NCI-H524 (cell line): ENCODE measurements at places on chromosomes 4 and X.

DNA sequence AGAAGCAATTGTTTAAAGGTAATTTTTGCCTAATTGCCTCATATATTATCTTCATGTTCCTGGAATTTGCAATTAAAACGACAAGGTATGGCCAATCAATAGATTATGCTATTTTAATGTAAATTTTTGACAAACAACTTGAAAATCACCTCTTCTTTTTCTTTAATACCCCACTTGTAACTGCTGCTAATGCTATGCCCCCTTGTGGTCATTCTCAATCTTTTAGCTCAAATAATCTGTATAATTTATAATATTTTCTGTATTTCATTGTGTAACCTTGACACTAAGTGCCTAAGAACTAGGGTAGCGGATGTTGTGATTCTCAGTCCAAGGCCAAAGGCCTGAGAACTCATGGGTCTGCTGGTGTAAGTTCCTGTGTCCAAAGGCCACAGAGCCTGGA lies 831.7 kb upstream of the POU3F4 start:
- no peak for DNase-seq

GRCh38 chr4:80017125-80017854 lies 55.7 kb downstream of the ANTXR2 start:
- no peak for DNase-seq

GRCh38 chr4:38357546-38357945 lies 306.5 kb upstream of the KLF3 start:
- DNase-seq: no peak

- DNase-seq: no peak
These were observed 243.8 kb downstream of the PPP3CA start for GRCh38 chr4:101103381-101104142.

DNA sequence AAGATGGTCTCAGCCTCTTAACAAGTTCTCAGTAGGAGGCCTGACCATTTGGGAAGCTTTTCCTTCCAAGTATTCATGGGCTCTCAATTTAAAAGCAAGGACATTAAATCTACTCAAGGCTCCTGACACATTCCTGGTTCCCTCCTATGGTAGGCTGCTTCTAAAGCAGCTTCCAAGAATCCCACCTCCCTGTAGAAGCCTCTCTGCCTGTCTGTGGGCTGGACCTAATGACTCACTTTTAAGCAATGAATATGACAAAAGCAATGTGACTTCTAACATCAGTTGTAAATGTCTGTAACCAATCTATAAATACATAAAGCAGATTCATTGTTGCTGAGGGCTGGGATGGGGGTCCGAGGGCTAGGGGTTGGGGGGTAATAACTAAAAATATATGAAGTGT lies 99.5 kb upstream of the FAM9B start:
- no peak for DNase-seq

DNA sequence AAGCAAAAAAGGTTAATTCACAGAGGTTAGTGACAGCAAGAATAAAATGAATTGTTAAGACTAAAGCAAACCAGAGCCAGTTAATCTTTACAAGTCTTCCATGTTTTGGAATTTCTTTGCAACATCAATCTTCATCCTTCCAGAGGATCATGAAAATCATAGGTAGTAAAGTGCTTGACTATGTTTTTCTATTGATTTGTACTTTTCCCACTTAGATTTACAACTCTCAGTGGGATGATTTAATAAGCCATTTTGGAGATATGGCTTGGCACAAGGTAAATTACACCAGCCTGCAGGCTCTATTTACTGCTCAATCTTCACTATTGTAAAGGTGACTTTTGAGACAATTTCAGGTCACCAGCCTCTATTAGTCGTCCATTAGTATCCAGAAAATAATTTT lies 26.5 kb downstream of the MSL3 start:
- no peak for DNase-seq

DNA sequence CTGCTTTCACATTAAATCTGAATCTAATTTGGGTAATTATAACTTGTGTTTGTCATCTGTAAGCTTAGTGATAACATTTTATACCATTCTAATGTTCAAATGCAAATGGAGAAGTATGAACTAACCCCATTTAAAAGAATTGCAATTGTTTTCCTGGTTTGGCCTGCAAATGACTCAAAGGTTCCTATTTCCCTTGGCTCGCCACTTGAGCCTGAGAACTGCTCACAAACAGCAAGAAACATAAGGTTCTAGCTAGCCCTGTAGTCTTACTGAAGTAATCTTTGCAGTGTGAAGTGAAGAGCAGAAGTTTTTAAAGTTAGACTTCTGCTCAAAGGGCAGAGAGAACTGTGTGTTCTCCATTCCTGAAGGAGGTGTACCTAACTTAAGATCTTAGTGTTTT lies 27.2 kb downstream of the UPRT start:
- no peak for DNase-seq

DNA sequence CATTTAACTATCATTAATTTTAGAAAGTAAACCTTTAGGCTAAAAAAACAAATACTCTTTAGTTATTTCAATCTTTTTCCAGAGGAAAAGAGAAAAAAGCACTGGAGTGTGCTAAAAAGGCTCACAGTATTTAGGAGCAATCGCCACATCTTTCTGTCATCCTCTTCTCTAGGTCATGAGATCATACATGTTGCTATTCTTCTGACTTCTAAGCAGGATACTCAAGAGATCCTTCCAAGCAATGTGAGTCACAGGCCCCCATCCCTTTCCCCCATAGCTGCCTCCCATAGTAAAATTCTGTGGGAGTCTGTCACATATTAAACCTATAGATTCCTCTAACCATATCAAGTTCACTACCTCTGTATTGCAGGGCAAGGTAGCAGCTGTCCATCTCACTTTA lies 7.7 kb downstream of the EDNRA start:
- no peak for DNase-seq

DNA sequence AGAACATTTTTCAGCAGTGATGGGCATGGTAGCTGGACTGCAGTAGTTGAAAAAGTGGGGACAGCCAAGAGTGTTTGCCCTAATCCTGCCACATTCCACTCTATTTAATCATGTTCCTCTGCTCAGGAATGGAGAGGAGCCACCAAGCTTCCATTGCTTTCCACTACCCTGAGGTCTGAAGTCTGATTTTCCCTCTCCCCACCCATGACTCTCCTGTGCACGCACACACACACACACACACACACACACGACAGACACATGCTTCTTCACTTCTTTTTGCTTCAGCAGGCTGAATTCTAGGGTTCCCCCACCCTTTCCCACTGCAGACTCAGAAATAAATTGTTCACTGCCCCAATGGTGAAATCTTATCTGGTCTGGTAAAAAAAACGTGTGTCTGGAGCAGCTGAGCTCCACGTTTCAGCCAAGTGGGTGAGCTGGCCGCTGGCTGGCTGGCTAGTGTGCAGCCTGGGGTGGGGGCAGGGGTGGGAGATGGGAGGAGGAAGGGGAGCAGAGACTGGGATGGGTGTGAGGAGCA lies 142.7 kb upstream of the NALF2 start:
- peak; percentile 7 for DNase-seq

DNA sequence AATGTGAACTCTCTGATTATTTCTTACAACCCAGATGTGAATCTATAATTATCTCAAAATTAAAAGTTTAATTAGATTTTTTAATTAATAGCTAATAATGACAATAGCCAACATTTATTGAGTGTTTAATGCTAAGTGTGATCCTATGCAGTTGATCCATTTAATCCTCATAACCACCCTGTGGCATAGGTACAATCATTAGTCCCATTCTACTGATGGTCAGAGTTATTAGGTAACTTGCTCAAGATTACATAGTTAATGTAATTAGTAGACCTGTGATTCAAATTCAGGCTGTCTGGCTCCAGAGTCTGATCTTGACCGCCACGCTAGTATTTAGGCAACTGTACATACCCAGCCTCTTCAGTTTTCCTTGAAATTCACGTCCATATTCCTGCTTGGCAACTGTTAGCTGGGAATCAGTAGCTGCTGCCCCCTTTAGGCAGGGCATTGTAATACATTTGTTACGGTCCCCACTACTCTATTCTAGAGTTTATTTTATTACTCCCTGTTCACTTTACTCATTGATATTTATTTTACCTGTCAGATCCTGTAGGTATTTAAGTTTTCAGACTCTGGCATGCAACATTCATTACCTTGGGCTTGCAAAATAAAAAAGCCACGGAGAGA lies 20.6 kb upstream of the TEC start:
- DNase-seq: no peak

DNA sequence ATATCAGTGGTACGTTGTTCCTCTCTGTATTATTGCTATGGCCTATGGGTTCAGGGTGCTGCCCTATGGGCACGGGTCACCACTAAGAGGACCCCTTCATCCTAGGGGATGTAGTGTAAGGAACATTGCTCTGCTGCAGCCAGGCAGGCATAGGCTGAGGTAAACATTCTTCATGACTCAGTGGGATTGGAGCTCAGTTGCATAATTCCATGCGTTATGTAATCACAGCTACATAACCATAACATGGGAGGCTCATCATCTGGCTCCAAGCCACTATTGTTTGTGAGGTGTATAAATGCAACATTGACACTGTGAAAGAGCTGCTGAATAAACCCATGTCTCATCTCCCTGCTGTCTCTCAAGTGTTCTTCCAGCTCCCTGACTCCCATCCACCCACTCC lies 375.2 kb downstream of the MAGEE1 start:
- DNase-seq: no peak

DNA sequence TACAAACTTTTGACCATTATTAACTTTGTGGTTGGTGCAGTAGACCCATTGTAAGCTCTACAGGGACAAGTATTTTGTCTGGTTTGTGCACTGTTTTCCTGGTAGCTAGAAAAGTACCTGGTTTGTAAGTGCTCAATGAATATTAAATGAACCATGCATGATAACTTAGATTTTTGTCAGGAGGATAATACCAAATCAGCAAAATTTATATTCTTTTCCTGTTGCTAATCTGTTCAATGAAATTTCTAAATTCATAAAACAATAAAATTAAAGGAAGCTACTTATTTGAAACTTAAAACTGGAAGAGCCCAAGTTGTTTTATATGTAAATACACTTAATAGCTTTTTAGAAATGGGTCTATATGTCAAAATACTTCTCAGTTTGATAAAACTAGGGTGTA lies 17.6 kb downstream of the HSPA4L start:
- DNase-seq: no peak

DNA sequence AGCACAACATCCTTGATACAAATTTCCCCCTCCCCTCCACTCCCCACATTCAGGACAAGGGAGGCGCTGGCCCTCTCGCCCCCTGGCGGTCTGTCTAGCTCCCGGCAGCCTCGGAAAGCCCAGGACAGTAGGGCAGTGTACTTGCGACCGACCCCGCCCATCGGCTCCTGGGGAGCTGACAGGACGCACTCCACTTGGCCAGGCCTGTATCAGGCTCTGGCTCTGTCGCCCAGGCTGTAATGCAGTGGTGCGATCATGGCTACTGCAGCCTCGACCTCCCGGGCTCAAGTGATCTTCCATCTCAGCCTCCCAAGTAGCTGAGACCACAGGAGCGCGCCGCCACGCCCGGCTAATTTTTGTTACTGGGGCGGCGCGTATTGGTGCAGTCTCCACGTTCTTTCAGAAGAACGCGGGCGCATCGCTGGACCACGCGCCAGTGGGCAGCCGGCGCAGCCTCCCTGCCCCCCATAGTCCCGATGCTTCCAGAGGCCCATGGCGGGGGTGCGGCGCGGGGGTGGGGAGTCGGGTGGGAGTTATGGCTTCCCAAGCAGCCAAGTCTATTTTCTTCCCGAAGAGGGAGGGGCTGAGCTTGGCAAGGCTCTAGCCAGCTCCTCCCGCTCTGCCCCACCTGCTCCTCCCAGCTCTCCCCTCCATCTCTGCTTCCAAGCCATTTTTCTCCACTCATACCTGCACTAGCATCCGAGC lies 7.8 kb upstream of the AKAP14 start:
- peak; percentile 88 for DNase-seq

- no peak for DNase-seq
These were observed 1133.0 kb downstream of the PDHA2 start for GRCh38 chr4:96972920-96973319.

GRCh38 chr4:54063737-54064316 lies 578 bp downstream of the CHIC2 start:
- peak; percentile 18 for DNase-seq

DNA sequence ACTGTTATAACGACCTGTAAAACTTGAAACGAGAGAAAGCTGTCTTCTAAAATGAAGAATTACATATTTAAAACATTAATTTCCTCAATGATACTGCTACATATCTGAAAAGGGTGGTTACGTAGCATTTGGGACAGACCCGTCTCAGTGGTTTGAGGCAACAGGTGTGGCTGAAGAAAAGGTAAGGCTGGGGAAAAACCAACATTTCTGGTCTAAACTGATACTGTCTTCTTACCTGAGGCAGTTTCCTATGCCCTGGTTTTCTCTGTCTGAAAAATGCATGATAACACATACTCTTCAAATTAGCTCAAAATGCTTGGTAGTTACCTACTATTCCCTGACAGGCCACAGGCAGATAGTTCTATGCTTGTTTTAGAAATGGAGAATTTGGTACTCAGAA lies 30.4 kb downstream of the PLS3 start:
- DNase-seq: no peak

DNA sequence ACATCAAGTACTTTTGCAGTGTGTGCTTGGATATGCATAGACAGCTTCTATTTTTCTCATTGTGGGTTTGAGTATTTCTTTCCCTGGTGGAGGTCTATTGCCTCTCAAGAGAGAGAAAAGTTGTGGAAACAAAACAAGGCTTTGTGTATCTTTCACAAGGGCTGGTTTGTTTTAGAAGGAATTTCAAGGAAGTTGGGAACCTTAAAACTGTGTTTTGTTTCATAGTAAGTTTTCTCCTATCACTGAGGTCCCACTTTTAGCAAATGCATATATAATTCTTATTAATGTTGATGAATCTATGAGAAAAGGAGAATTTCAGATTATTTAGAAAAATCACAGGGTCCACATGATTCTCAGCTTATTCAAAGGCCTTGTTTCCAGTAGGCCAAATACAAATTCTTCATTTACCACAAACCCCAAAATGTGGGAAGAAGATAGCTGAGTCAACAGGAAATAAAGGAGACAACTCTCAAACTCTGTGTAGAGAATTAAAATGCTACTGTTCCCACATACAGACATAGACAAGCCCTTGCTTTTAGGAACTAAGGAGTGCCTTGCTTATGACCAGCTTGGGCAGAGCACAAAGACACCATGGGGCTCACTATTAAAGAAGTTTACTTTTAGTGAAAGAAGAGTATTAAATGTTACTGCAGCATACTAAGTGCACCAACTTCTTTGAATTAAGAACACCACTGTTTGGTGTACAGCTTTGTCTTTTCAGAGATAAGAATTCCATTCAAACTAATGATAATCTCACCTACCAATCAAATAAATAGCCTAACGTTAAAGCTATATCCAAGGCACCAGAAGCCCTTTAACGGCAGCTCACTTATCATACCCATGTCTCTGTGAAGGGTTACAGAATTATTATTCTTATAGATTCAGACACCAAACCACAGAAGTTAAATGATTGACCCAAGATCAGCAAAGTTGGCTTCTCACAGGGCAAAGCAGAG lies 177.4 kb upstream of the LEF1 start:
- DNase-seq: no peak

- no peak for DNase-seq
These were observed 103.2 kb upstream of the FAM9B start for GRCh38 chrX:9137152-9137551.

GRCh38 chr4:142474398-142475087 lies 371.6 kb downstream of the INPP4B start:
- DNase-seq: peak; percentile 50

- DNase-seq: no peak
These were observed 34.5 kb downstream of the NSG1 start for GRCh38 chr4:4421356-4421755.

- DNase-seq: peak; percentile 10
These were observed 1984.3 kb upstream of the IGFBP7 start for GRCh38 chr4:59094505-59094904.
